ENCODE measurements at places on chromosomes 7 and 10.

DNA sequence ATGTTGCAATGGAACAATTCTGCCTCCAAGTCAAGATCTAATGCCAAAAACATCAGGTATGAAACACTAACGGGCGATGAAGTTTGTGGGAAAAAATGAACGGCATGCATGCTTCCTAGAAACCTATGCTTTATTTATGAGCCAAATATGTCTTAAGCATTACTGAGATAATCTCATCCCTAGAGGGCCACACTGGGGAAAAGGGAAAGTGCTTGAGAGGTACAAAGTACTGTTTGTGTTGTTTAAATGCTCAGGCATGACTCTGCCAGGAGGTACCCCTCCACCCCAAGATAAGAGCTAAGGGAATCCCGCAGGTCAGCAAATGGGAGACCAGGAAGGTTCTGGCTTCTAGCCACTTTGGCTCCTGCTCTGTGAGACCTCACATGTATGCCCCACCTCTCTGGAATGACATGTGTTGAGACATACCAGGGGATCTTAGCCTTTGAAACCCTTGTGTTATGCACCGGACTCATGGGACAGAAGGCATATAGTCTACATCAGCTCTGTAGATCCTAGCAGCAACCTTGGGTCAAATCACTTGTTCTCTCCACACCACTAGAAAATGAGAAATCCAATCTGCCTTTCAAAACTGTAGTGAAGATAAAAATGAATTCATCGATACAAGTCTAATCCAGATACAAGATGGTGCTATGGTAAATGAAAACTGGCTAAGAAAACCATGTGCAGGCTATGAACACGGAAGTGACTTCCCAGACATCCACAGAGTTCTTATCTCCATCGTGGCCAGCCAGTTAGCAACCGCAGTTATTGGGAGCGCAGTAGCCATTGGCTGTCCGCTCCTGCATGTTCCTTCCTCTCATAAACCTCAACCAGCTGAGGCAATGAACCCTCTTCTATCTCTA lies 61.0 kb downstream of the CREB3L2 start:
- no peak for DNase-seq

- no peak for DNase-seq
Measured at GRCh38 chr10:19817231-19817933, 1.1 kb downstream of the PLXDC2 start.

DNA sequence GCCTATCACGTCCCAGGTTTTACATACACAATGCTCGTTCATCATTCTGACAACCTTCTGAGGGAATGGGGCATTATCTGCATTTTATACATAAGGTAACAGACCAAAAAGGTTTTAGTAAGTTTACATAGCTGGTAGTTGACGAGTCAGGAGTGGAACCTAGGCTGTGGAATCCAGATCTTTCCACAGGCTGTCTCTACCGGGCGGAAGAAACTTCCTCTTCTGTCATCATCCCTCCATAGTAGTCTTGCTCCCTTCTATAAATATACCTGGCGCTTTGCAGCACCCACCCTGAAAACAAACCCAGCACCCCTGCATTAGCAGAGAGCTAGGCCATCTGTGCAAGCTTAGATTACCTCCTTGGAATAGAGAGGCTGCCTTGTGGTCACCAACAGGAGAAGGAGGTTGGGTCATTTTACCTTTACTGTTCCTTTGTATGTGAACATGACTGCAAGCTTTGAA lies 1.3 kb downstream of the TSPAN13 start:
- no peak for DNase-seq

DNA sequence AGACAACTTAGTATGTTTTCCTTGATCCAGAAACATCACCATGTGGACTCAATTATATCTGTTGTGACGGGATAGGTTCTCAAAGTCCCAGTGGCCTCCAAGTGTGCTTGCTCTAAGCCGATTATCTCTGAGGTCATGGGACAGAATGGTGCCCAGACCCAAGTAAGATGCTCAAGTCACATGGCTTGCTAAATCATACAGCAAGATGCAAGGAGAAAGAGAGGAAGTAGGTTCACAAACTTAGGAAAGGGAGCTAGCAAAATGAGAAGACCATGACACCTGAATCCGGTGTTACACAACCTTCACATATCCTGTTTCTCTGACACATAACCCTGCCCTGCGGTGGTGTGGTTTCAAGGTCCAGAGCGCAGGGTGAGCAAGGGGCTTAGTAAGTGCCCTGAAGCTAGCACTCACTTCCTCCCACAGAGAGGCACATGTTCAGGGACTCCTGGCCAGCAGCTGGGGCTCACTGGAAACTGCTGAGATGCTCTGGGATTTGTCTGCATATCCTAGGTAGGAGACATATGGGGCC lies 590.9 kb upstream of the ANKRD30A start:
- no peak for DNase-seq

DNA sequence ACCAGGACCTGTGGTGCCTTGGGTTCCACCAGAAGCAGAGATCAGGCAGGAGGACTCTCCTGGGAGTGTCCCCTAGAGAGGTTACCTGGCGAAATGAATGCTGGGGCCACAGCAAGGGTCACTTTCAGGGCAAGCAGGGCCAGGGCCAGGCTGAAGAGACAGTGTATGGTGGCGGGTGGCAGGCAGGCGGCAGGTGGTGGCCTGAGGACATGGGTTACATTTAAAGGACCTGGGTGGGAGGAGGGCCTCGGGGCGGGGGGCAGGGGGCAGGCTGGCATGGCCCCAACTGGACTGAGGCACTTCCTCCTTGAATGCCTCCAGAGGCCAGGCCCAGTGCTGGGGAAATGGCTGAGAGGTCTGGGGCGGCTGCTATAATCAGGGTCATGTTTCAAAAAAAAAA lies 14.7 kb upstream of the TBRG4 start:
- DNase-seq = no peak

DNA sequence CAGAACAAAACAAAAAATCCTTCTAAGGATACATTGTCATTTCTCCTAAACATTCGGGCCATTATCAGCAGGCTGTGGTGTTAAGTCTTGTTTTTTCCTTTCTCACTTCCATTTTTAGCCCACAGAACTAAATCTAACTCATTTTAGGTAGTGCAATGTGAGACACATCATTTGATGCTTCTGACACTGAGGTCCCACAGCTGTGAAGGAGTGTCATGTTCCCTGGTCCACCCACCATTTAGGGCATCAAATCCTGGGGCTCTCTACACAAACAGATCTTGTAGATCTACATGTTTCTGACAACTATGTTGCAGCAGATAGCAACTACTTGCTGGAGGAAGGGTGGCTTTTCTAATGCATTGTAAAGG lies 232.5 kb upstream of the IGFBP3 start:
- no peak for DNase-seq

Measured in activated CD8-positive, alpha-beta memory T cell treated with anti-CD3 and anti-CD28 coated beads for 48 hours (primary cell).